ENCODE measurements at places on chromosomes 11 and 22.

DNA sequence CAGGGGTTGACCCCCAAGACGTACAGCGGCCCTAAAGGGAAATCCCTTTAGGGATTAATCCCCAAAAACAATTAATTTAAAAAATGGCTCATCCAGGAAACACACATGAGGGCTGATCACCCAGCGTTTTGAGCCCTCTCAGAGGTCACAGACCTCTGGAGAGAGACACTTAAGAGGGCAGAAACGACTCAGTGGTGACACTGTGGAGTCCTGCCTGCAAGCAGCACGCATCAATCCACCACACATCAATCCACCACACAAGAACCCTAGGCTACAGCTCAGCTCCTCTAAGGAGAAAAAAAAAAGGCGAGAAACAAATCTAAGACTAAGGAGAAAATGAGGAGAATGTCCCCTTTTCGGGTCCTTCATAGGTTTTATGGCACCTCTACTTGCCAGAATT lies 12.5 kb upstream of the SELENOH start:
- no peak for DNase-seq

GRCh38 chr11:26891501-26891900 lies 102.4 kb upstream of the FIBIN start:
- no peak for DNase-seq

DNA sequence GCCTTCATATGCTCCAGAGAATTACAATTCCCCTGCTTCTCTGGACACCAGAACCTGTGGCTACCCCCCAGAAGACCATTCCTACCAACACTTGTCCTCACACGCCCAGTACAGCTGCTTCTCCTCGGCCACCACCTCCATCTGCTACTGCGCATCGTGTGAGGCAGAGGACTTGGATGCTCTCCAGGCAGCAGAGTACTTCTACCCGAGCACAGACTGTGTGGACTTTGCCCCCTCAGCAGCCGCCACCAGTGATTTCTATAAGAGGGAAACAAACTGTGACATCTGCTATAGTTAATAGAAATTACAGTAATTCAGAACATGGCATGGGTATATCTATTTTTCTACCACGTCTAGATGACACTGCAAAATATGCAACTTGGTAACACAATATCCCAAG lies 9.8 kb downstream of the POU2AF3 start:
- DNase-seq: no peak

GRCh38 chr11:78504708-78505107 lies 70.0 kb downstream of the NARS2 start:
- DNase-seq: no peak

Data from CD4-positive, alpha-beta T cell treated with Interleukin-2 at 100 ng/mL for 4 hours (primary cell).